ENCODE measurements at places on chromosomes 6 and 20. TPM values are rescaled to one million over a fixed set of nuclear protein-coding genes. Genes with fewer than 3 reads are reported as not detected.
A peak's percentile ranks its signal among the peaks of the same experiment; 100 is the strongest.

The BTNL2 gene
- total RNA-seq, result not detected

The FHL5 gene
- not detected for total RNA-seq

DNA sequence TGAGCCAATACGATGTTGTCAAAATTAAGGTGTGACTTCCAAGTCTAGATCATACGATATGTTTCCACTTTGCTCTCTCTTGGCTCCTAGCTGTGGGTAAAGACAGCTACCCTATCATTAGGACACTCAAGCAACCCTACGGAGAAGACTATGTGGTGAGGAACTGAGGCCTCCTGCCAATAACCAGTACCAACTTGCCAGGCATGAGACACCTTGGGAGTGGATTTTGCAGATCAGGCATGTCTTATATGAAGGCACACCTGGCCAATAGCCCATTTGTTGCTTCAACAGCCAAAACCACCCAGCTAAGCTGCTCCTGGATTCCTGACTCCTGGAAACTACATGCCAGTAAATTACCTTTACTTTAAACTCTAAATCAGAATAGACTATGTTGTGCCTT lies 863.4 kb downstream of the DHX35 start:
- DNase-seq, result no peak

DNA sequence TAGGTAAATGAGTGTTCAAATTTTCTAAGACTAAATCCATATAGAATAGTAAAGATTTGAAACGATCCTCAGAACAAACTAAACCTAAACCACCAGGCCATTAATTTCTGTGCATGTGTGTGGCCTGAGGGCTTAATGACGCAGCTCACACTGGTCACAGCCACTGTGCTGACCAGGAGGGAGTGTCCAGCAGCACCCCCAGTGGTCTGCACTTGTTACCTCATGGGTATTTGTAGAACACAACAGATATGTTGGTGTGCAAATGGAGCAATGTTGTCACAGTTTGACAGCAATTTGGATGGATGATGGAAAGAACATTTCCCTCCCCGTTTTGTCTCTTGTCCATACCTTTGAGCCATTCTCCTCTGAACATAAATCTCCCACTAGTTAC lies 122.4 kb upstream of the EXOC2 start:
- DNase-seq, result no peak

DNA sequence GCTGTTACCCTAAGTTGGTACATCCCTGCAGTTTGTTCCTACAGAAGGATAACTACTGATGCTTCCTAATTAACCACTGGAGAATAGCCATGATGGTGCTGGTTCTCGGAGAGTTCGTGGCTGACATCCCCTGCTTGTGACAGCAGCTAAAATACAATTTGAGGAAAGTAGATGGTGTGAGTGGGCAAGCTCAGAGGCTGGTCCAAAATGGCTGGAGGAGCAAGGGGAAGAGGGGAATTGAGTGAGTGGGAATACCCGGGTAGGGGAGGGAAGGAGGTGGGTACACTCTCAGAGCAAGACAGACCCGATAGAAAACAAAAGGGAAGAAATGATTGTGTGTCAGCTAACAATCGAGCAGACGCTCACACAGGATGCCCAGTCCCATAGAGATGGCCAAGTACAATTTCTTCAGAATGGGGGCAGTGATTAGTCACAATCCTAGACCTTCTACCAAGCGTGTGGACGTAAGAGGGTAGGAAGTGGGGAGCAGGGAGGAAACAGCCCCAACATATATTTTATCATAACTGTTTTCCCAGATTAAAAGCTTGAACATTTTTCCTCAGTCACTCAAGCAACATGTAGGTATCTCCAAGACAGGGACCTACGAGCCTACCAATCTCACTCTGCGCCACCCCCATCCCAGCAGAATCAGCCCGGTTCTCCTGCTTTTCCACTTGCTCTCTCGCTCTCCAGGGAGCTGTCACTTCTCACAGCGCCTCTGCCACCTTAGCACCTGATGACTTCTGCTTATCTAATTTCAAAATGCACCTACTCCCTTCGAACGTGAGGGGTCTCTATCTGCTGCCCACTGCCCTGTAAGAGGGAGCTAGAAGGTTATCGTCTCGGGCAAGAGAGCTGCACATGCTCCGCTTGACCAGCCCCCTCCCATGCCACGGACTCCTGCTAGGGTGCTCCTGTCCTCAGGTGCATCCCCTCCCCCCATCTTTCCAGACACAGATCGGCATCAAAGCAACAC lies 26.2 kb downstream of the RIPOR2 start:
- DNase-seq, result no peak

- peak; percentile 6 for DNase-seq
Measured at GRCh38 chr6:165804331-165805066, 141.5 kb upstream of the PDE10A start.

- peak; percentile 86 for DNase-seq
Measured at GRCh38 chr6:63663147-63663955, 27.7 kb downstream of the PHF3 start.

DNA sequence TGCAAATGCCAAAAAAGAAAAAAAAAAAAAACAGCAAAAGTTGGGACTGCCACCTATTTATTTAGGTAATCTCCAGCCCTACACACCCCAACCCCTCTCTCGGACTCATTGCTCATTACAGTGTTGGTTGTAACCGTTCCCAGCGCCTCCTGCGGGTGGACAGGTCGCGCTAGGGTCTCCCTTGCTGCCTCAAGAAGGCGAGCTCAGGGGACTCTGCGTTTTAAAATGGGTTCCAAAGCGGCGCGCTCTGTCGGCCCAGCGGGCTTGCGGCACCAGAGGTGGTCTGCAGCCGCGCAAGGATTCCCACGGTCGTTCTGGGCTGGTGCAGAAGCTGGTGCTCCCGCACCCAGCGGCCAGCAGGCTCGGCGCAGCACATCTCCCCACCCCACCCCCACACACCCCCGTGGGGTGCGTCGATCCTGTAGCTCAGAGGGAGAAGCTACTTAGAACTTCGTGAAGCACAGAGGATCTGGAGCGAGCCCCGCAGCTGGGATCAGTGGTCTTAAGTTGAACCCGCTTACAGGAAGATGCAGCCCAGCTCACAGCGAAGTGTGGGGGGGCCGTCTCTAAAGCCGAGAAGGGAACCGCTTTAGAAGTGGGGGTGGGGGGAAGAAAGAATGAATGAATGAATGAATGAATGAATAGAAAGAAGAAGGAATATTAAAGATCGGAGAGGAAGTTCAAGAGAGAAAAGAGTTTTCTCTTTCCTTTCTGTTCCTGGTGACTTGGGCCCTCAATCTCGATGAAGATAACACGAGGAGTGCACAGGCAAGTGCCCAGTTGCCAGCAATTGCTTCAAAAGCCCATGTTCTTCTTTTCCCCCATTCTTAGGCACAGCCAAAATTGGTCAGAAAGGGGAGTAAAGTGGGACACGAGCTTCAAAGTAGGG lies 780 bp downstream of the TFAP2A start:
- DNase-seq, result no peak
